ENCODE measurements at places on chromosomes 13 and 19.

DNA sequence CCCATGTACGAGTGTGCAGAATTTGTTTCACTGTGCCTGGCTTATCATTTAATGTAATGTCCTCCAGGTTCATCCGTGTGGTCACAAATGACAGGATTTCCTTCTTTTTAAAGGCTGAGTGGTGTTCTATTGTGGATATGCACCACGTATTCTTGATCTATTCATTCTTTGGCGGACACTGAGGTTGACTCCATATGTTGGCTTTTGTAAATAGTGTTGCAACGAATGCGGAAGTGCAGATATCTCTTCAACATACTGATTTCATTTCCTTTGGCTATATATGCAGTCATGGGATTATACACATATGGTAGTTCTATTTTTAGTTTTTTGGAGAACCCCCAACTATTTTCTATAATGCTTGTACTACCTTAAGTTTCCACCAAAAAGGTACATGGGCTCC lies 13.0 kb downstream of the OR7A5 start:
- no peak for DNase-seq

GRCh38 chr19:495402-496111 lies 729 bp upstream of the MADCAM1 start:
- DNase-seq = peak; percentile 77

DNA sequence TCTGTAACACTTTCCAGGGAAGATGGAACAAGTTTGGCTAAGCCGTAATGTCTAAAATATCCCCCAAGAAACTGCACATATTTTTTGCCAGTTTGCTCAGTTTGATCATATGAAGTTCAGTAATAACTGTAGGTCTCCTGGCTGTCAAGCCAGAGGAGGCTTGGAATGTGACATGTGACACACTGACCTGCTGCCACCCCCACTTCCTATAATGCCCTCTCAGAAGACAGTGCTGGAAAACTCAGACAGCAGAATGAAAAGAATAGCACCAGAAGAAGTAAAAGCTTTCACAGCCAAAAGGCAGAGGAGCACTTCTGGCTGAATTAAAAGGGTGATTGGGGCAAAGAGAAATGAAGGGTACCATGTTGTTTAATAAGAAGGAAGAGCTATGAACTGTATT lies 67.4 kb upstream of the UBAC2 start:
- DNase-seq = peak; percentile 69

DNA sequence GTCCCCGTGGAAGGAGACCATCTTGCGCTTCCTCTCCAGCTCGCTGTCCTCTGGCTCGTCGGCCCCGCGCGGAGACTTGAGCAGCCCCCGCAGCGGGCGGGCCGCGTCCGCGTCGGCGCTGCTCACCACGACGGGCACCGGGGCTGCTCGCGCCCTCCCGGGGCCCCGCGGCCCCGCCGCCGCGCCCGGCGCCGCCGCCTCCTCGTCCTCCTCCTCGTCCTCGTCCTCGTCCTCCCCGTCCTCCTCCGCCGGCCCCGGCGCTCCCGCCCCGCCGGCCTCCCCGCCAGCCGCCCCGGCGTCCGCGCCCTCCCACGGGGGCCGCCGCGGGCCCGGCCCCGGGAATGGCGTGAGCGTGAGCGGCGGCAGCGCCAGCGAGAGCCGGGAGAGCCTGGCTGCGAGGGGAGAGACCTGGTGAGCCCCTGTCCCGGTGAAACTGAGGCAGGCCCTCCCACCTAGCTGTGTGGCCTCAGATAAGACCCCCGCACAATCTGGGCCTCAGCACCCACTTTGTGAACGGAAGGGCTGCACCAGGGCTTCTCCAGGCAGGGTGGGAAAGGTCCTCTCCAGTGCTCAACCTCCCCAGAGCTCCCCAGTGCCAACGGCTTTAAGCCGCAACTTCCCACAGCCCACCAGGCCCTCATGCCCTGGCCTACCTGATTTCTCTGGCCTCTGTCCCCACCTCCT lies 17.8 kb downstream of the LMTK3 start:
- peak; percentile 78 for DNase-seq

- no peak for DNase-seq
Measured at GRCh38 chr13:95146486-95146885, 154.8 kb downstream of the ABCC4 start.

GRCh38 chr13:113058129-113058987 lies 47.2 kb upstream of the F7 start:
- DNase-seq = no peak

GRCh38 chr19:3366753-3367627 lies 607 bp downstream of the NFIC start:
- DNase-seq = peak; percentile 46

DNA sequence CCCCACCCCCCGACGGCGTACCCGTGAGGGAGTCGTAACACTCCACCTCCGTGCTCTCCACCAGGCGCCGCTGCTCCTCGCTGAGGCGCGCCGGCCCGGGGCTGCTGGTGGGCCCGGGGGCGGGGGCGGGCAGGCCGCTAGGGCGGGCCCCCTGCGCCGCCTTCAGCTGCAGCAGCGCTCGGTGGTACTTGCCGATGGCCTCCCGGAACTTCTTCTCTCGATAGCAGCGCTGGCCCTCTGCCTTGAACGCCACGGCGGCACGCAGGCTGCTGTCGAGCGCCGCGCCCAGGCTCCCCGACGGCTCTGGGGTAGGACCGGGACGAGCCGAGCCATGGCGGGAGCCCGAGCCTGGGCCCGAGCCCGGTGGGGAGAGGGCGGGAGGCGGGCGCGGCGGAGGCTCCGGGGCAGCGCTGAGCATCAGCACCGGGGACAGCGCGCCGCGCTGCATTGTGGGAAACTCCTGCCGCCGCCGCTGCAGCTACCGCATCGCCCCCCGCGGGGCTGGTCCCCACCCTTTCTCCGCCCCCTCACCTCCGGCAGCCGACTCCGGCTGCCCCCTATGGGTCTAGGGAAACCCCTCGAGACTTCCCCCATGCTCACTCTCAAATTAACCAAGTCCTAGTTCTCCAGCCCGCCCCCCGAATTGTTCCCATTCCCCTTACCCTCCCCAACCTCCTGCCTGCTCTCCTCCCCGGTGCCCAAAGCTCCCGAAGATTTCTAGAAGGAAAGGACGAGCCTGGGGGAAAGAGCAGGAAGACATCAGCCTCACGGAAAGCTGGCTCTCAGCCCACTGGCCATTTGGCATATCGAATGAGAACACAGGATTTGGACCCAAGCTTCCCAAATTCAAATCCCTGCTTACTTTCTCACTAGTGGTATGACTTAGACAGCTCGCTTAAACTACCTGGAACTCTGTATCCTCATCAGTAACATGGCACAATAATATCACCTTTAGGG lies at the start of gene TTC9B:
Gene TTC9B (minus strand): TSS at position 451 of the 957 bp plus-strand sequence. CDS start 3 bp downstream, at position 448.
- DNase-seq = peak; percentile 73

DNA sequence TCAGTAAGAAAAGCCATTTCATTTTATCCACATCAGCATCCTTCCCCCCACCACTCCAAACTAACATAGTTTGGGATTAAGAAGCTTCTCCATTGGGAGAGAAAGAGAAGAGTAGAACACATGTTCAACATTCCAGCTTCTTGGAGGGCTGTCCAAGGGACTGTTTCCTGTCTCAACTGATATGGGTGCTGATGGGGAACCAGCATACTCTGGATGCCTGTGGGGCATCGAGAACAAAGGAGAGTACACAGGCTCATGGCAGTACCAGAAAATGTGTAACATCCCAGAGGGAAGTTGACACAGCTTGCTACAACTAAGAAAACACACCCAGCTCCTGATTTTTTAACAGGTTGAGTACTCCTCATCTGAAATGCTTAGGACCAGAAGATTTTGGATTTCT lies 24.7 kb downstream of the SUCLA2 start:
- no peak for DNase-seq

- no peak for DNase-seq
Measured at GRCh38 chr13:71350886-71351285, 516.1 kb downstream of the DACH1 start.

- no peak for DNase-seq
Measured at GRCh38 chr19:19823916-19824315, 2.4 kb upstream of the ZNF506 start.

DNA sequence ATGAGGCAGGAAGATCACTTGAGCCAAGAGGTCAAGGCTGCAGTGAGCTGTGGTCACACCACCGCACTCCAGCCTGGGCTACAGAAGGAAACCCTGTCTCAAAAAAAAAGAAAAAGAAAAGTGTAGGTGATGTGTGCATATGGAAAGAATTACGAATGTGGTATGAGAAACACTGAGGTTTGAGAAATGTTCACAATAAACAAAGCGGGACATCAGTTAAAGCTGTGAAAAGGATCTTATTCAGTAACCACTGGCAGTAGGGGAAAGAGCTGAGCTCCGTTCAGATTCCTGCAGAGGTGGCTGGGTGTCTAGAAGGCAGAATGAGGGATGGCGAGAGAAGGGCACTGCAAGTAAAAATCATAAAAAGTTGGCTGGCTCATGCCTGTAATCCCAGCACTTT lies 4.1 kb upstream of the IGSF23 start:
- no peak for DNase-seq

GRCh38 chr13:73417012-73417615 lies 358.3 kb downstream of the KLF5 start:
- DNase-seq = no peak

- no peak for DNase-seq
Measured at GRCh38 chr13:80309926-80310325, 31.0 kb downstream of the SPRY2 start.

DNA sequence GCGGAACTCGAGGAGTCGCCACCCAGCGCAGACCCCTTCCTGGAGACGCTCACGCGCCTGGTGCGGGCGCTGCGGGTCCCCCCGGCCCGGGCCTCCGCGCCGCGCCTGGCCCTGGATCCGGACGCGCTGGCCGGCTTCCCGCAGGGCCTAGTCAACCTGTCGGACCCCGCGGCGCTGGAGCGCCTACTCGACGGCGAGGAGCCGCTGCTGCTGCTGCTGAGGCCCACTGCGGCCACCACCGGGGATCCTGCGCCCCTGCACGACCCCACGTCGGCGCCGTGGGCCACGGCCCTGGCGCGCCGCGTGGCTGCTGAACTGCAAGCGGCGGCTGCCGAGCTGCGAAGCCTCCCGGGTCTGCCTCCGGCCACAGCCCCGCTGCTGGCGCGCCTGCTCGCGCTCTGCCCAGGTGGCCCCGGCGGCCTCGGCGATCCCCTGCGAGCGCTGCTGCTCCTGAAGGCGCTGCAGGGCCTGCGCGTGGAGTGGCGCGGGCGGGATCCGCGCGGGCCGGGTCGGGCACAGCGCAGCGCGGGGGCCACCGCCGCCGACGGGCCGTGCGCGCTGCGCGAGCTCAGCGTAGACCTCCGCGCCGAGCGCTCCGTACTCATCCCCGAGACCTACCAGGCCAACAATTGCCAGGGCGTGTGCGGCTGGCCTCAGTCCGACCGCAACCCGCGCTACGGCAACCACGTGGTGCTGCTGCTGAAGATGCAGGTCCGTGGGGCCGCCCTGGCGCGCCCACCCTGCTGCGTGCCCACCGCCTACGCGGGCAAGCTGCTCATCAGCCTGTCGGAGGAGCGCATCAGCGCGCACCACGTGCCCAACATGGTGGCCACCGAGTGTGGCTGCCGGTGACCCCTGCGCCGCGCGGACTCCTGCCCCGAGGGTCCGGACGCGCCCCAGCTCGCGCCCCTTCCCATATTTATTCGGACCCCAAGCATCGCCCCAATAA lies 2.3 kb downstream of the AMH start:
- peak; percentile 72 for DNase-seq

DNA sequence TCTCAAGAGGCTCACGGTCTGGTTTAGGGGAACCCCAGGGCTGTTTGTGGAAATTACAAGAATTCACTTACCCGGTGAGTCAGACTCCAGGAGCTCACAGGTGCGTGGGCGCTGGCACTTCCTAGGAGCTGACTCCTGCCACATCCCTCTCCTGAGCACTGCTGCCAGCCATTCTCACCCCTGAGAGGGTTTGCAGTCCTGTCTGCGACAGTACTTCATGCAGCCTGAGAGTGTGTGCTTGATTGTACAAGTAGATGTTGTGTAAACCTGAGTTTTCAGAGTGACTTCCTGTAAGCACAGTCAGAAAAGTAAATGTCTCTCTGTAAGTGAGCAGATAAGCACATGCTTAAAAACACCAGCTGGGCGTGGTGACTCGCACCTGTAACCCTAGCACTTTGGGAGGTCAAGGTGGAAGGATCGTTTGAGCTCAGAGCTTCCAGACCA lies 8.1 kb downstream of the MRPL4 start:
- no peak for DNase-seq

GRCh38 chr13:41107104-41107571 lies 25.5 kb downstream of the KBTBD6 start:
- no peak for DNase-seq

DNA sequence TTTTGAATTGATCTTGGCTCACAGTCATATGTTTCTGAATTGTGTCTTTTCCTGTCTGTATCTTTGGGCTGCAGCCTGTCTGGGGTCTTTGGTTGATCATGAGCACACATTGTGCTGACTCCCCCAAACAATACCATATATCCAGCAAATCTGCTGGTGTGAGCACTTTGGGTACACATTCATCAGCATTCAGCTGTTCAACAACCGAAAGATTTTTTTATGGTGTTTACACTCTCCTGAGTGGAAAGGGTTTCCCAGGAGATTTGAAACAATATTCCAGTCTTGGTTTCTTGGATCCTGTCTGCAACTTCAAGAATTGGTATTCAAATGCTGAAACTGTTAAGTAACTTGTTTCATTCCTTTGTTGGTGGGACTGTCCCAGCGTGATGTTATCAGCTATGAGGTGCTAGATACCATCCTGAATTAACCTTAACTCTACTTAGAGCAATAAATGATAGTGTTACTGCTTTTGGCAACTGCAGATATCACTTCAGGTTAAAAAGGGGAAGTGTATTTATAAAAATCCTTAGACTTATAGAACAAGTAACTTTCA lies 78.4 kb upstream of the DIAPH3 start:
- DNase-seq = no peak

- no peak for DNase-seq
Measured at GRCh38 chr13:99421758-99422585, 79.3 kb upstream of the TM9SF2 start.

GRCh38 chr13:23843436-23843835 lies 45.8 kb downstream of the MIPEP start:
- no peak for DNase-seq

Data from retina (tissue), 1 donor.